ENCODE measurements at places on chromosomes 1 and 21.
A peak's percentile ranks its signal among the peaks of the same experiment; 100 is the strongest.

- no peak for DNase-seq
Observed at GRCh38 chr1:74340656-74341055, 105.5 kb downstream of the TNNI3K start.

- DNase-seq, result no peak
Observed at GRCh38 chr21:46394595-46395104, 64.0 kb upstream of the DIP2A start.

GRCh38 chr1:91790392-91790791 lies 95.6 kb downstream of the TGFBR3 start:
- no peak for DNase-seq

DNA sequence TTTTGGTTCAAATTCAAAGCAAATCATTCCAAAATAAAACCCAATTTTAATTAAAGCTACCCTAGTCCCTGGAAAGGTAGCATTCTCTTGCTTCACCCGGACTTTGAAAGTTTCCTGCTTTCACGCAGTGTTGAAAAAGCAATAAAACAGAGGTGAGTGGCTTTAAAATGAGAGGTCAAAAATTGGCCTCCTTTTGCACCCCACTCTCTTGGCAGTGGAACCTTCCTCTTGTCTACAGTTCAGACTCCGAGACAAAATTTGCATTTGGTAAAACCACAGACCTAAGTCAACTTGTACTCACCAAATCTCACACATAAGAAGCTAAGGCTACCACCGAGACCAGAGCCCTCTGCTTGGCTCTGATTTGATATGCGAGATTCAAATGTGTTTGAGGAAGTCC lies 252.7 kb downstream of the TTLL7 start:
- DNase-seq, result no peak

DNA sequence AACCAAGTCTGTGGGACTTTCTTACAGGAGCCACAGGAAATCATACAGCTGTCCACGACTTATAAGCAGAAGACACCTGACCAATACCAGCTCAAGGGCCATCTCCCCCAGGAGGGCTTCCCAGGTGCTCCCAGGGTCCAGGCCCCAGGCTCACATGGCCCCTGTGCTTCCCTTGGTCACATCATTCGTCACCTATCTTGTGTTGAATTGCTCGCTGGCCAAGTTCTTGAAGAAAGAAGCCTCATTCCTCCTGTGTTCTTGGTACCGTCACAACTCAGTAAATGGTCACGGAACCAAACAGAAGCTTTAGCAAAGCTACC lies 3.0 kb downstream of the NPHP4 start:
- DNase-seq, result no peak

- DNase-seq, result no peak
Observed at GRCh38 chr1:9594471-9595155, 5.9 kb downstream of the TMEM201 start.

DNA sequence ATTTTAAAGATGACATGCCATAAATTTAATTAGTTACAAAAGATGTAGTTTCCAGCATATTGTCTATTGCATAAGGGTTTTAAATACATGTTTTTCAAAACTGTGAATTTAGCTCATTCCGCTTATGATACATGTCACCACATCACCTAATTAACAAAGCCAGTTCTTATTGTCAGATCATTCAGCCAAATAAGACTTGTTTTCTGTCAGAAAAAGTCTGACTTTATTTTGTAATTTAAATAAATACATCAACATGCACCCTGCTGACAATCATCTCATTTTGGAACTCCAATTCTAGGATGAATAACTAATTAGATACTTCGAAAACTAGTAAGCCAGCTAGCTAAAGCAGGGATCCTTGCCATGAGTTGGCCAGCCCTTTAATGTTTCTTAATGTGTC lies 110.9 kb upstream of the APP start:
- no peak for DNase-seq

DNA sequence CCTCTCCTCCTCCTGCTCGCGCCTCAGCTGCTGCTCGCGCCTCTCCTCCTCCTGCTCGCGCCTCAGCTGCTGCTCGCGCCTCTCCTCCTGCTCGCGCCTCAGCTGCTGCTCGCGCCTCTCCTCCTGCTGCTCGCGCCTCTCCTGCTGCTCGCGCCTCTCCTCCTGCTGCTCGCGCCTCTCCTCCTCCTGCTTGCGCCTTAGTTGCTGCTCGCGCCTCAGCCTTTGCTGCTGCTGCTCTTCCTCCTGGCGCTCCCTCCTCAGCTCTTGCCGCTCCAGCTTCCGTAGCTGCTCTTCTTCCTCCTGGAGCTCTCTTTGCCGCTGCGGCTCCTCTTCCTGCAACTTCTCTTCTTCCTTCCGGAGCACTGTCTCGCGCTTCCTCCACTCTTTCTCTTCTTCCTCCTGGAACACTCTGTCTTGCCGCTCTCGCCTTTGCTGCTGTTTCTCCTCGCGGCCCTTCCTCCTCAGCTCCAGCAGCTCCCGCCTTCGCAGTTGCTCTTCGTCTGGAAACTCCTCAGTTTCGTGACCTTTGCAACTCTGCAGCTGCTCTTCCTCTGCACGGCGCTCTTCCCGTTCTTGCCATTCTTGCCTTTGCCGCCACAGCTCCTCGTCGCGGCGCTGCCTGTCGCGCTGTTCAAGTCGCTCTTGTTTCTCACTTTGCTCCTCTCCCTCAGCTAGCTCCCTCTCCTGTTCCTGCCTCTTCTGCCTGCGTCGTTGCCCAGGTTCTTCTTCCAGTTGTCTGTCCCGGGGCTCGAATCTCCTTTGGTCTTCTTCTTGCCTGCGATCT lies 3.0 kb downstream of the TCHH start:
- DNase-seq, result peak; percentile 26

DNA sequence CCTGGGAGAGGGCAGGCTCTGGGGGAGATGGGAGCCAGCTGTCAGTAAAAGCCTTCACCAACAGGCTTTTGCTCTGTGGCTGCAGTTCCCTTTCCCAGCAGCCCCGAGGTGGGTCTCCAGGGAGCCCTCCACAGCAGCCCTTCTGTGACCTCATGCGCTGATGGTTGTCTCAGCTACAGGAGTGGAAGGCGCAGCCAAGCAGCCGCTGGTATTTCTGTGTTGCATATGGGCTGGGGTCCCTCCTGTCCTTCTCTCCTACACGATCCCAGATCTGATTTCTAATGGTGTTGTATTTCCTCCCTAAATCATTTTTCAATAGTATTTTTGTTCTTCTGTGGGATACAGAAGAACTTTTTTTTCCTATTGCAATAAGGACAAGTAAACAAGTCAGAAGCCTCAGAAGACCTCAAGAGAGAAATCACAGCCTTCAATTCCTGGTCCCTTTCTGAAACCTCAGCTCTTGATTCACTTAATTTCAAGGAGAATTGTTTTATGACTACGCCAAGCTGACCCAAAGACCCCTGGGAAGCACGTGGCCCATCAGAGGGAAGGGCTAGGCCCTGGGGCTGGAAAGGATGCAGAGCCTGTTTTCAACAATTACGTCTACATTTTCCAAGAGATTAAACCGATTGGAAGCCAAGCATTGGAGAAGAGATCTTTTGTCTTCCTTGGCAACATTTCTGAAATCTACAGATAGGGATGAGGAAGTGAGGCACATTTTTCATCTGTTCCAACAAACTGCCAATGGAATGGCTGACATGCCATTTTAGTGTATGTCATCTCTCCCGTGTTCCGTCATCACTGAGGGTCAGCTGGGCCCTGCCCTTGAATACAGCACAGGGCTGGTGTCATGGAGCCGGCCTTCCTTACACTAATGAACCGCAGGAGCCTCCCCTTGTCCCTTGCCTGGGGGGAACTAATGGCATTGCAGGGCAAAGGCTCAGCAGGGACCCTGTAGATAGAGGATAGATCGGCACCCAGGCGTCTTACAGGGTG lies 42.0 kb upstream of the SCCPDH start:
- no peak for DNase-seq

DNA sequence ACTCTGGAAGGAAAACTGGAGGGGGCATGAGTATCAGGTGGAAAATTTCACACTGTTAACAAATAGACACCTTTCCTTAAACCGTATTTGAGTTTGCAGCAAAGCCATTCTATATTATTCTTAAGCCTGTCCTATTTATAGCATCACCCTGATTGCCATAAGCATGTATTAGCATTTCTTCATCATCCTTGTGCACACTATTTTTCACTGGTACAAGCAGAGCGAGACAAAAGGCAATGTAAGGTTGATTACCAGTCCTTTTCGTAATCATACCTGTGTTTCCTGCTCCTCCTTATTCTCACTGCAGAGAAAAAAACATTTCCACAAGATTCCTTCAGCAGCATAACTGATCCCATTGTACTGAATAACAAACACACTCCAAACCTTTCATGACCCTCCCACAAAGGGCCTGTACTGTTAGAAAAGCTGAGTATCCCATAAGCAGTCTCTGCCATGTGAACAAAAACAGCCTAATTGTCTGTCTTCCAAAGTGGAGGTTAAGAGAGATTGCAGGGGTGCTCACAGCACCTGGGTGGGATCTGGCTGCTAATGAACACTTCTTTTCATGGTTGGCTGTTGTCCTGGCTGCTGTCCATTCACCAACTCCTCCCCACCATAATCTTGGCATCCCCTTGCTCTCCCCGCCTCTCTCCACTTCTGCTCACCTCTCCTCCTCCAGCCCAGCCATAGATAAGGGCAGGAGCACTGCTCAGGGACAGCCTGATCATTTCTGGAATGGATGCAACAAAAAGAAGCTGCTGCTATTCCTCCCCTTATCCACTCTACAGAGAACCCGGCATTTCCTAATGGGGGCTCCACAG lies 30.4 kb downstream of the VTCN1 start:
- no peak for DNase-seq

- no peak for DNase-seq
Observed at GRCh38 chr1:93602101-93602500, 79.5 kb downstream of the BCAR3 start.

DNA sequence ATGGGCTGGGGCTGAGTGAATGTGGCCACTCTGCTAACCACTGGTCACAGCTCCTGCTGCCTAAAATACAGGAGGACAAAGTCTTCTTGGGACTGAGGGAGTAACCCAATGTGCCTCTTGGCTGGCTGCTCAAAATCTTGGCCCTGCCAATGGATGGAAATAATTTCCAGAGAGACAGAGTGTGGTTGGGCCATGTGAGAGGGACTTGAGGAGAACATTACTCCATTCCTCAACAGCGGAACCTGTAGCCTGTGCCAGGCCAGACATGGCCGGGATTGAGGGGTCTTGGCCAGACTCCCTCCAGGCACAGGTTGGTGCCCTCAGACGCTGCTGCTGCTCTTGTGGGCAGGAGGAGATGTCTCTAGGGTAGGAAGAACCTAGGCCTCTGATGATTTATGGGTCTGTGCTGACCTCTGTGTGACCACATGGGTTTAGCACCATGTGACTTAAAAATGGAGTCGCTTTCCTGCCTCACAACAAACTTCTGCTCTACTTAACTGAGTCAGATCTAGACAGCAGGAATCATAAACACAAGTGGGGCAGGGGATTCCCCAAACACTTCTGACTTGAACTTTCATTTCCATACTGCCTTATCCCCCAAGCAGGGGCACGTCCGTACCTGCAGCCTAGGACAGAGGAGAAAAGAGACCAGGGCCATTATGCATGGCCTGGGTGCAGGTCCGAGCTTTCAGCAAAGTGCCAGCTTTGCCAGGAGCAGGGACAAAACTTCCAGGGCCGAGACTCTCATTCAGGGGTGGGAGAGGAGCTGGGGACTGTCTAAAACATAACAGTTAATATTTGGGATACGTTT lies 79.2 kb downstream of the CD34 start:
- DNase-seq, result peak; percentile 70

DNA sequence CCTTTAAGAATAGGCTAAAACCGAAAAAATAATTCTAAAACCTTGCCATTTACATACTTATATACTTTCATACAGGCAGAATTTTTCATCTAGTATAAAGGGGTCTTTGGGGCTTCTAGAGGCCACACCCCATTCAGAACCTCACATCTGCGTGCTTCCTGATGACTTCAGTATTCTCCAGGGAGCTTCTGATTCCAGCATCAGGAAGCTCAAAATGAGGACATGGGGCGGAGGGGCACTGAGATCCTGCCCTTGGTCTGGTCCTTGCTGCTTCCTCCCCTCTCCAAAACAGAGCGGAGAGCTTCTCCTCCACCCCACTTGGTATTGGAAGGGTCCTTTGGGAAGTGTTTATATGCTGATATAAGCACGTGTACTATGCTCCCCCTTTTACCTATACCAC lies 13.8 kb downstream of the PAX7 start:
- no peak for DNase-seq

DNA sequence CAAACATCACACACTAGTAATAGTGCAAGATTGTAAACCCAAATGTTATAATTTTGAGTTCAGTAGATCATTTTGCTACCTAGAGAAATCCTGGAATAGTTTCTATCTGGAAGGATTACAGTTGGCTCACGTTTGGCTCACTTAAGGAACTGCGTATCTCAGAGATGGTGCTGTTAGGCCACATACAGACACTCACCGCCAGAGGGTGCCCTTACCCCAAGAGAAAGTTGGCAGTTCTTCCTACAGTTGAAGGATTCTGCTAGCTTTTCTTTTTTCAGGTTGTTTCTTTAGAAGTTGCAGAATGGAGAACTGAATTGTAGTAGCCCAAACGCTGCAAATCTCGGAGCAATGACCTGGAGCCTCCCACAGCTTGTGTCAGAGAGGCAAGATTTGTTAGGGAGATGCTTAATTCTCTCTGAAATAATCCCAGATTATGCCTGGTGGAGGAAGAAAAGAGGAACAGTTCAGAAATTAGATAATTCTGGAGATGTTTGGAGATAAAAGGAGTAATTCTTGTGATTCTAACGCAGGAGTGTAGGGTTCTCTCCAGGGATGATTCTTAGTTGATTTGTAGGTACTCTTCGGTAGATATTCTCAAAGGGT lies 87.9 kb upstream of the PAPPA2 start:
- peak; percentile 80 for DNase-seq

DNA sequence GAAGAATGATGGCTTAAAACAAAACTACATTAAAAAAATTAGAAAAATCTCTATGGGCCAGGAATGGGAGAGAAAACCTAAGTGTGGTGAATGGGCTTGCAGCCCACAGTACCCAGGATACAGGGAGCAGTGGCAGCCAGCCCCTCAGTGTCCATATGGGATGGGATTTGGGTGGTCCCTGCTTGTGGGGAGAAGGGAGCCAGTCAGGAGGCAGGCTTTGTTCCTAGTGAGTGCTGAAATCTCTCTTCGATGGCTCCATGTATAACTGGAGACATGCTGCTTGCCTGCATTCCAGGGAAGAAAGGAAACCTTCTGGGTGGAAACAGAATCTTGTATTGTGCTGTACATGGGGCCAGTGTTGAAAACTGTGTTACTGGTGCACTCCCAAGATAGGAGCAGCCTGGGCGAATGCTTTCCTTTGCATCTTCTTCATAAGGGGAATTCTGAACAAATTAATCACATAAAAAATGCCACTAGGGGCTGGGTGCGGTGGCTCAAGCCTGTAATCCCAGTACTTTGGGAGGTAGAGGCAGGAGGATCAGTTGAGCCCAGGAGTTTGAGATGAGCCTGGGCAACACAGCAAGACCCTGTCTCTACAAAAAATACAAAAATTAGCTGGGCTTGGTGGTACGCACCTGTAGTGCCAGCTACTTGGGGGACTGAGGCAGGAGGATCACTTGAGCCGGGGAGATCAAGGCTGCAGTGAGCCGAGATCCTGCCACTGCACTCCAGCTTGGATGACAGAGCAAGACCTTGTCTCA lies 36.0 kb downstream of the PTPRU start:
- DNase-seq, result no peak

GRCh38 chr1:9031484-9032259 lies 5.4 kb upstream of the SLC2A7 start:
- no peak for DNase-seq
